ENCODE measurements at places on chromosomes 2 and 18. TPM values are rescaled to one million over a fixed set of nuclear protein-coding genes. Genes with fewer than 3 reads are reported as not detected.

DNA sequence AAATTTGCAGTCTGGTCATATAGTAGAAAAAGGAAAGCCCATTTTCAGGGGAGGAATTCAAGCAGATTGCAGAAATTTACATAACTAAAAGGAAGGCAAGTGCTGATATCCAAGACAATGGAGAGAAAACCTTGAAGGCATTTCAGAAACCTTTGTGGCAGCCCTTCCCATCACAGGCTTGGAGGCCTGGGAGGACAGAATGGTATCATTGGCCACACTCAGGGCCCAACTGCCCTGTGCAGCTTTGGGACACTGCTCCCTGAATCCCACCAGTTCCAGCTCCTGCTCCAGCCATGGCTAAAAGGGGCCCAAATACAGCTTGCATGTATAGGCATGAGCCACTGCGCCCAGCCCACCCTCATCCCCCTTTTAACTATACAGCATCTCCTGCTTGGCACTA, 81.1 kb upstream of the NYAP2 start:
- DNase-seq = no peak

The ARL5A gene
- total RNA-seq = 49.7 TPM

The AGFG1 gene
- total RNA-seq = 139 TPM

GRCh38 chr18:26460449-26461091, 87.8 kb downstream of the KCTD1 start:
- DNase-seq = no peak

The MAPK4 gene
- 0.12 TPM for total RNA-seq

The PLEKHH2 gene
- total RNA-seq = 32.3 TPM

DNA sequence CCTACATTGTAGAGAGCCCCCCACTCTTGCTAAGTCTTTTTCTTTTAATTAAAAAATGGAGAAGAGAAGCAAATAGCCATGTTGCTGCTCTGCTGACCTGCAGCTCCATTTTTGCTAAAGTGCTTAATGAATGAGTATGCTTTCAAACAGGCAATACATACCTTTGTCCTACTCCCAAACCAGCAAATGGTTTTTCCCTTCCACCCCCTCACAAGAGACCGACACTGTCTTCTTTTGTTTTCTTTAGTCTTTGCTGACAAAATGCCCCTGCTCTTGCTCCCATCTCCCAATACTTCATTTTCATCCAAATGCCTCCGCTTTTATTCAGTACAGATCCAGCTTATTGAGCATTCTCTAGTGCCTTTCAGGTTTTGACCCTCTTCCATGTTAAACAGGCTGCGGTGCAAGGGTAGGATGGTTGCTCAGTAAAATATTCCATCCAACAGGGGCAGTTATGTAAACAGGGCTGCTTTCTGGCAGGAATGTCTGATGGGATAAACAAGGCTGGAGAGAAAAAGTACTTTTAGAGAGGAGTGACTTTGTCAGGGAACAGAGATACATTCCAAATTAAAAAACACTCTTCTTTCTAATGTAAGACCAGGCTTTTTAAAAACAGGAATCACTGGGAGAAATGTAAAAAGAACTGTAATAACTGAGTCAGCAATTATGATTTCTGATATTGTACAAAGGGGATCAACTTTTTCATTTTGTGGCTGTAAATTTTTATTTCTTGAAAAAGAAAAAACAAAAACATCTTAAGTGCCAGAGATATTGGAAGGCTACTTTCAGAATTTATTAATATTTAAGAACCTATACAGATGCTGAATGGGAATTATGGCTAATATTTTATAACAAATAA, 136.8 kb downstream of the MEP1B start:
- no peak for DNase-seq

DNA sequence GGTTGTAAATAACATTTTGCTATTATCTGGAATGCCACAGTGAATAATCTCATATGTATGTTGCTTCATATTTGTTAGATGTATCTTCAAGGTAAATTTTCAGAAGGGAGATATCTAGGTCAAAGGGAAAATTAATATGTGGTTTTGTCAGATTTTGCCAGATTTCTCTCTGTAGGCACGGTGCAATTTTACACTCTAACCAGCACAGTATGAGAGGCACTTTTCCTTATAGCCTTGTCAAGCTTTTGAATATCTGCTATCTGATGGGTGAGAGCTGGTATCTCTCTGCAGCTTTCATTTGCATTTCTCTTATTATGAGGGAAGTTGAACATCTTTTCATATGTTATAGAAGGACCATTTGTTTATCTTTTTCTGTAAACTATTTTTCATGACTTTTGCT, 175.7 kb upstream of the PGAP1 start:
- DNase-seq = no peak

DNA sequence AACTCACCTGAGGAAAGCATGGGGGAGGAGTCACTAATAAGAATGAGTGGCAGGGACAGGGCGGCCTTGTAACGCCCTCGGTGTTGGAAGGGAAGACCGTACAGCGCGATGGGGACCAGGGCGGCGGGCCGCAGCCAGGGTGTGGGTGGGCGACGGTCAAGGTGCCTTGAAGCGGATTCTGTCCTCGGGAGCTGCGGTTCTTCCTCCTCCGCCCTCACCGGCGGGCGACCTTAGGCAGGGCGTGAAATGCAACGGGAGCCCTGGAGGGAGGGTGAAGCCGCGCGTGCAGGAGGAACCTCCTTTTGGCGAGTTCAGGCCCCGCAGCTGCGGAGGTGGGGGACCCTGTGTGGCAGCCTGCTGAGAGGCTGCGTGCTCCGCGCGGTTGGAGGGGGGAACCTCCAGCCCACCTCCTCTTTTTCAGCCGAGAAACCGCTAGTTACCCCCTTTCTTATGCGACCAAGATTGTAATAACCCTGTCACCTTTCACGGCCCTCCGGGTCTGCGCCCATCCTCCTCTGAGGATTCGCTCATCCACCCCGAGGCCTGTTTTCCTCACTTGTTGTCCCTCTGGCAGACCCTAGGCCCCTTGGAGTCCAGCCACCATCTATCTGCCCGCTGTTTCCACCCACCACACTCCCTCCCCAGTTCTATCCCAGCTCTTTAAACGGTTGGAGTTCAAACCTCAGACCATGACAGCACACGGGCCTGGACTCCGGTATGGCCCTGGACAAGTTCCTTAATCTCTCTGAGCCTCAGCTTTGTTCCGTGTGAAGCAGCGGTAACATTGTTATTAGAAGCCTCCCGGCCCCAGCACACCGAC, 823 bp upstream of the RNU2-63P start:
- no peak for DNase-seq

DNA sequence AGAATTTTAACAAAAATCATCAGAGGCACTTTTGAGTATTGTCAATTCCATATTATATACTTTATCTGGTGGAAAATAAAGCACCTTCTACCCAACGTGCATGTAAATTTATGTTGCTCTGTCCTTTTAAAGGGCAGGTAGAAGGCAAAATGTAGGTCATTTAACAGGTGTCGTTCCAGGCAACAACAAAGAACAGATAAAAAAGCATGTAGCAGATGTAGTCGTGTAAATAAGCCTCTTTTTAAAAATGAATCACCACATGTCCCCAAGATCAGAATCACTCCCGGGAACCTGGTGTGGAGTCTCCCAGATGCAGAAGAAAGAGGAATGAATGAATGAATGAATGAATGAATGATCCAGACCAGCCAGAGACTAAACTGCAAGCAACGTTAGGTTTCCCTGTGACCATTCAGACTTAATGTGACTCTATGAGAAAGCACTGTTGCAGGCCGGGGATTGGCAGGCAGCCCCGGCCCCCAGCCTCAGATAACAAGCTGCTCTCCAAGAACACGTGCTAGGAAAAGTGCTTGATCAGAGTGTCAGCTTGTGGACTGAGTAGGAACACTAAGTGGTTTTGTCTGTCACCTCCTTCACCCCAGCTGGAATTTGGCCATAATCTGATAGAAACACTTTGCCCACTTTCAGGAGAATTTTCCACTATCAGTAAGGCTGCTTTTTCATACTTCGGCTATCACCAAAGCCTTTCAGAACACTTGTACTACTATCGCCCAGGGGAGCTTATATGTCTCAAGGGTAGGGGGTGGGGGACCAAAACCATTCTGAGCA, 100.6 kb downstream of the CDK15 start:
- DNase-seq = no peak

The LANCL1 gene
- 20.8 TPM for total RNA-seq

The IL36G gene
- total RNA-seq = not detected

- no peak for DNase-seq
These were observed 218.5 kb downstream of the TPGS2 start for GRCh38 chr18:36610258-36610657.

DNA sequence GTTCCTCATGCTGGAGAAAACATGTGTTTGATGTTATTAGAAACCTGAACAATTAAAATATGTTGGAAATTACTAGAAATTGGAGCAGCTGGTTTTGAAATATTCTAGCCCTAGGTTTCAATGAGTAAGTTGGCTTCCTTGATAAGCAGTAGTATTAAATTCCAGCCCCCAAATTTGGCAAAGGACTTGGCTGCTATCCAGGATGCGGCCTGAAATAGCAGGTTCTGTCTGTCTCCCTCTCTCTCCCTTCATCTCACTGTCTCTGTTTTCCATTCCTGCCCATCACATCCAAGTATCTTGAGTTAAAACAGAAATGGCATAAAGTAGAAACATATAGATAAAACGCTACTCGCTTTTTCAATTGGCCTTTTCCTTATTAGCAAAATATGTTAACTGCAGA, 20.9 kb upstream of the GPR45 start:
- DNase-seq = no peak

The APOB gene
- total RNA-seq = 6.6 TPM

GRCh38 chr2:227370791-227371312, 8.3 kb downstream of the TM4SF20 start:
- DNase-seq = no peak

GRCh38 chr2:8680822-8681760, 765 bp upstream of the ID2 start:
- DNase-seq = peak; percentile 74

DNA sequence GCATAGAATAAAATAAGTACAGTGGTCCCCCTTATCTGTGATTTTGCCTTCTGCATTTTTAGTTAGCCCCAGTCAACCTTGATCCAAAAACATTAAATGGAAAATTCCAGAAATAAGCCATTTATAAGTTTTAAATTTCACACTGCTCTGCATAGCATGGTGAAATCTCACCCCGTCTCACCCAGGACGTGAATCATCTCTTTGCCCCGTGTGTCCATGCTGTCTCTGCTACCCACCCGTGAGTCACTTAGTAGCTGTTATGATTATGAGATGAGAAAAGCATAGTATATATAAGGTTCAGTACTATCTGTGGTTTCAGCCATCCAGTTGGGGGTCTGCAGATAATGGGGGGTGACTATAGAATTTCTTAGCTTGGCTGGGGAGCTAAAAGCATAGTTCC, 67.3 kb downstream of the RHBDD1 start:
- no peak for DNase-seq

DNA sequence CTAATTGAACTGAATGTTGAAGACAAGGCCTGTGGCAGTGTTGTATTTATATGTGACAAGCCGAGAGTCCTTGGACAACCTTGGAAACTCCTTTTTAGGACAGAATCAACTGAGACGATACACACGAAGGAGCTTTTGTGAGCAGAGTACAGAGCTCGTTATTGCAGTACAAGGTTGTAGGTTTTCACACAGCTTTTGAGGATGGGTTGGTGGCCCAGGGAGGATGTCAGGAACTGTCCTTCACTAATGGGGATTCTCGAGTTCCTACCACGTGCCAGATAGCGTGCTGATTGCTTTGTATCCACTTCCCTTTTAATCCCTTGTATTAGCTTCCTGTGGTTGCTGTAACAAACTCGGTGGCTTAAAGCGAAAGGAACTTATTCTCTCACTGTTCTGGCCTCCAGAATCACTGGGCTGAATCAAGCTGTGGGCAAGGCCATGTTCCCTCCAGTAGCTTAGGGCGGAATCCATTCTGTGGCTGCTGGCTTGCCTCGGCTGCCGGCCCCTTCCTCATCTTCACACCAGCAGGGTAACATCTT, 20.2 kb downstream of the INPP4A start:
- no peak for DNase-seq

DNA sequence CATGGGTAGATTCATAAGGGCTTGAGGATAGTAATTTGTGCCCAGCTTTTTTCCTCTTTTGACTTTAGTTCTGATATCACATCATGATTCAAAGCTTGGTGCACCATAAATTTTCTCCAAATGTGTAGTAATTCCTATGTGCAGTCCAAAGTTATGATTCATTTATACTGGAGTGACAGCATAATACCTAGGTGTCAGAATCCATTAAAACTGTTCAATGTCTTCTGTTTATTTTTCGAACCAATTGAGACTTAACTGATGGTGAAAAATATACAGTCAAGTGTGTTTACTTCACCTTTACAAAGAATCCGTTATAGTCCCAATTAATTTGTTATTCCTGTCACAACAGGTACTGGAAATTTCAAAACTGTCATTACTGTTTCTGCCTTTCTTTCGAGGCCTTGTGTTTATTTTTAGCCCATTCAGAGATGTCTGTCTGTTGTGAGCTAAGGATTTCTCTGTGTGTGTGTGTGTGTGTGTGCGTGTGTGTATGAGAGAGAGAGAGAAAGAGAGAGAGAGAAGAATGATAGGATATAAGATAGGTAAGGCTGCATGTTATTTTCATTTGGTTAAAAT, 389.7 kb upstream of the ATP5MC3 start:
- no peak for DNase-seq

The IL37 gene
- total RNA-seq = not detected

The TNS1 gene
- total RNA-seq = 398 TPM

GRCh38 chr2:38665854-38666555, at the start of gene GALM:
GALM (plus strand) TSS chr2:38666114; CDS start chr2:38666162, 48 bp downstream.
- peak; percentile 30 for DNase-seq

- DNase-seq = no peak
These were observed 201.1 kb downstream of the SPP2 start for GRCh38 chr2:234251326-234252271.

- DNase-seq = no peak
These were observed 83.9 kb downstream of the RPRM start for GRCh38 chr2:153394686-153395085.

DNA sequence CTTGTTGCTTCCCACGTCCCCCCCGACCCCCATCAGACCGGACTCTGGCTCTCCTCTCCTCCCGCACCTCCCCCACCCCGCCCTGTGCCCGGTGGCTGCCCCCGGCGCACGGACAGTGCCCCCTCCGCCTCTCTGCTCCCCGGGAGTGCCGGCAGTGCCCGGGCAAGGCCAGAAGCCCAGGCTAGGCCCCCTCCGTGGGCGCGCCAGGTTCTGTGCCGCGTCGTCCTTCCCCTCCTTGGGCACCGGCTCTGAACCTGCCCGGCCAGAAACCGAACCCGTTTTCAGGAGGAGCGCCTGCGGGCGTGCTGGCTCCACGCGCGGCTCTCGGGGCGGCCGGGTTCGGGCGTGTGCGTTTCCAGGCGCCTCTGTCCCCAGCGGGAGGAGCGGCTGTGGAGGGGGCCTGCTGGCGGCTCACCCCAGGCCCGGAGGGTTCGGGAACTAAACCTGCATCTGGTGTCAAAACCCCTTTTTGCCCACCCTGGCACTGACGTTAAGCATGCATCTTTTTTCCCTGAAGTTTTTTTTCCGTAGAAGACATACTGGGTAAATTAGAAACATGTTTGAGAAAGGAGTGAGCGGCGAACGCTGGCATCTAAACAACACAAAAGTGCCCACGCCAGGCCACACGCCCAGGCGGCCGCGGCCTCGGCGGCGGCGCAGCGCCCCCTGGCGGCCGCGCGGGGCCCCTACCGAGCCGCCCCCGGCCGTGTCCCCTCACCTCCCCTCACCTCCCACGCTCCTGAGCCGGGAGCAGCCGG, 123.9 kb upstream of the SLC1A4 start:
- DNase-seq = no peak

- no peak for DNase-seq
These were observed 180.9 kb upstream of the ACVR2A start for GRCh38 chr2:147663962-147664361.

The SP110 gene
- total RNA-seq = 26.2 TPM

The COBLL1 gene
- 38.1 TPM for total RNA-seq
